CD4-positive, alpha-beta T cell treated with Interleukin-15 for 1 hour (primary cell): ENCODE measurements at places on chromosomes 12 and 14.

DNA sequence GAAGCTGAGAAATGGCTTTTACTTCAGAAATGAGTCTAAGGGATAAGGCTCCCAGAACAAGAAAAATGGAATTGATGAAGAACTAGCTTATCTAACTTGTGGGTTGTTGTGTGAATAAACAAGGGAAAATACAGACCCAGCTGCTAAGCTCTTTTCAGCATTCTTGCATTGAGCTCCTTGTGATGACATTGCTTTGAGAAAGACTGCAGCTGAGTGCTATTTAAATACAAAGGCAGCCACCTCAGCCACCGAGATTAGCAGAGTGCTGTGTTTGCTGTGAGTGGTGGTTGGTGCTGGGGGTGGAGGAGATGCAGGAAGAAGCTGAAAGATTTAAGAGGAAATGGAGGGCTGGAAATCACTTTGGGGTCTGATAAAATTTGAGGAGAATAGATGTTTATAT, 396.0 kb upstream of the PRICKLE1 start:
- no peak for DNase-seq

DNA sequence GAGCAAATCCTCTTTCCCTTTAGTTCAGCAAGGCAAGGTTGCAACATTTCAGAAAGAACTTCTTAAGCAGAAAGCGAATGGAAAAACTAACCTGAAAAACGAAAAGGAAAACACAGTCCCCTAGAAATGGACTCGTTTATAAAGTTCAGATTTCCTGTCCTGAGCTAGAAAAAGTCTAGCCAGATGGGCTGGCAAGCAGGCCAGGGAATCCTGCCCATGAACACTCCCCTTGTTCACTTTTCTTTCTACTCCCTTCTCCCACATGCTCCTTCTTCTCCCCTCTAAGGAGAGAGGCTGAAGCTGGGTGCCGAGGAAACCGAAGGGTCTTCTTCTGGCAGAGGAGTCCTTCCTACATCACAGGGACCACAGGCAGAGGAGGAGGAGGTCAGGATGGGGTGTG, 27.1 kb downstream of the LTBP2 start:
- no peak for DNase-seq

DNA sequence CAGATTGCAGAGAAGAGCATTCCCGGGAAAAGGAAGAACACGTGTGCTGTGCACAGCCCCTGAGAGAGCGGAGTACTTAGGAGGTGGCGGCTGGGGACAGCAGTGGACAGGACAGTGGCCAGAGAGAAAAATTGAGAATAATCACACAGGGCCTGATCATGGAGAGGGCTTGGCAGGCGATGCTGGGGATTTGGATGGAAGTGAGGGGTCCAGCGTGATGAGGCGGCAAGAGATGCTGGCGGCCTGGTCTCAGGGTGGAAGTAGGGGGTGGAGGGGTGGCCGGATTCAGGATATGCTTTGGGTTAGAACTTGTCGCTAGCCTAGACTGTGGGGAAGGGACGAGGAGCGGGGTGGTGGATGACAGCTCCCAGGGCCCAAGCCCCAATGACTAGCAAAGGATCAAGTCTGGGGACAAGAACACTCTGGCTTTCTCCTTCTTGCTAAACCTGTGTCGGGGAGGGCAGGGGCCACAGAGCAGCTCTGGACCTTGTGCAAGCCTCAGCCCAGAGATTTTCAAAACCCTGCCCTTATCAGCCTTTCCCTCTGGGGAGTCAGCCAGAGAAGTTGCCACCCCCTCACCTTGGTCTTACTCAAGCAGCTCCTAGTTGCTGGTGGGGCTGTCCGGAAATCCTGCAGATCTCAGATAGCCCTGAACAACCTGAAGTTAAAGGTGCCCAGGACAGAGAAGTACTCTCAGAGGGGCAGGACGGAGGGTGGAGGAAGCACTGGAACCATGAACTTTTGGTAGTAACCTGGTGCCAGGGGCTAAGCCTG, 1.3 kb downstream of the HVCN1 start:
- no peak for DNase-seq

DNA sequence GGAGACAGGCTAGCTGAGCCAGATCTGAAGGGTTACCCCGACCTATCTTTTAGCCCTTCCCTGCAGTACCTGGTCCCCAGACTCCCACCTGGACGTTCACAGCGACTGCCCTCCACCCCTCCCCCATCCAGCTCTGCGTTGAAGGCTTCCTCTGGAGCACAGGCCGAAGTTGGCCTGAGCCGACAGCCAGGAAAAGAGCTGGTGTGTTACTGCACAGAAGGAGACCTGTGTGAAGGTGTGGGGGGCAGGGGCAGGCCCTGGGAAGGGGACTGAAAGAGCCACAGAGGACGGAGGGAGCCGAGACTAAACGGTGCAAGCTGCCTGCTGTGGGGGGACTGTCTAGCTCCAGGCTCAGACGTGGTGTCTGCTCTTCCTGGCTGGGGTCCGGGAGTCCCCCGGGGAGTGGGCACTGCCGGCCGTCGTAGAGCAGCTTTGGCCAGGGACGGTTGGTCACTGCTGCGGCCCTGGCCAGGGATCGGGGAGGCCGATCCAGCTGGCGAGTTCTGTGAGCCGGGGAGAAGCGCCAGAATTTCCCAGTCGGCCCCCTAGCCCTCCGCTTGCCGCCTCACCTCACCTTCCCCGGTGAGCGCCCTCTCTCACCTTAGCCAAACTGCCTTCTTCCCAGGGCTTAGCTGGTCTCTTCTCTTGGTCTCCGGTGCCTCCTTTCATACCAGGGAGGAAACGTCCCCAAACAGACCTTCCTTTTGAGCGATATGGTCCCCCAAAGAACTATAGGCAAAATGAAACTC, 899 bp upstream of the COL2A1 start:
- DNase-seq, result no peak

GRCh38 chr14:65461730-65462129, 49.2 kb downstream of the FUT8 start:
- no peak for DNase-seq

DNA sequence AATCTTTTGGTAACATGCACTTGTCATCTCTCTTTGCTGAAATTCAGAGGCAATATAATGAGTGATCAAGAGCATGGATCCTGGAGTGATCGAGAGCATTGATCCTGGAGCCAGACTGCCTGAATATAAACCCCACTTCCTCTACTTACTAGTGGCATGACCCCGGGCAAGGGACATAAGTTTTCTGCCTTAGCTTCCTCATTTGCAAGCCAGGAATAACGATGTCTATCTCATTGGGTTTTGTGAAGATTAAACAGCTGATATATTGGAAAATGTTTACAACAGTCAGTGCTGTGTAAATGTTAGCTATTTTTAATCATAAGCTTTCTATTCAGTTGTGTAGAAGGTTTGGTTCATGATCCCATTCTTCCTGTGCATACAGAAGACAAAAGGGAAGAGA, 2.4 kb upstream of the CSRNP2 start:
- no peak for DNase-seq

DNA sequence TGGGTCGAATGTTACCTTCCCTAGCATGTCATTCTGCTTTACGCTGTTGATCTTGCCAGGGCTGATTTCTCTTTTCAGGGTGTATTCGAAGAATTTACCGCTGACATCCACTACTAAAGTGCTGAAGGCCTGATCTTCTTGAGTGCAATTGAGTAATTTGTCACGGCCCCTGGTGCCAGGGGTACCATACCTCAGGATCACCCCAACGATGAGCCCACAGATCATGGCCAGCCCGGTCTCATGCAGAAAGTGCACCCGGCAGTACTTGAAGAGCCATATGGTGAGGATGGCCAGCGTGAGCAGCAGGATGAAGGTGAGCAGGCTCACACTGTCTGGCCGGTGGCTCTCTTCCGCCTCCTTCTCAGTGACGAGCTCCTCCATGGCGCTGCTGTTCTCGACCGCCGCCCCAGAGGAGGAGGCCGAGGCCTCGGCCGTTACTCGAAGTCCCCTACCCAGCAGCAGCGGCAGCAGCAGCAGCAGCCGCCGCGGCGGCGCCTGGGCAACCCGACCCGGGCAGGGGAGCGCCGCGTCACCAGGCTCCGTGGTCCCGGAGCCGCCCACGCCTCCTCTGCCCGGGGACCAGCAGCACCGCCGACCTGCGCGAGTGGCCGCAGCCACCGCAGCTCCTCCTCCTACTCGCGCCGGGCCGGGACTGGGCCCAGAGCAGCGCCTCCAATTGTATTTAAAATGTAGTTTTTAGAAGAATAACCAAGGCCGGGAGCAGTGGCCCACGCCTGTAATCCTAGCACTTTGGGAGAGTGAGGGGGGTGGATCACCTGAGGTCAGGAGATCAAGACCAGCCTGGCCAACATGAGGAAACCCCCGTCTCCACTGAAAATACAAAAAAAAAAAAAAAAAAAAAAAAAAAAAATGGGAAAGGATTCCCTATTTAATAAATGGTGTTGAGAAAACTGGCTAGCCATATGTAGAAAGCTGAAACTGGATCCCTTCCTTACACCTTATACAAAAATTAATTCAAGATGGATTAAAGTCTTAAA, 58.5 kb upstream of the TMPO start:
- DNase-seq, result peak; percentile 54
